Caki2 (cell line): ENCODE measurements at places on chromosomes 3 and 15. TPM values are rescaled to one million over a fixed set of nuclear protein-coding genes. Genes with fewer than 3 reads are reported as not detected.

FGF12 gene
- 1.5 and 2.6 TPM in 2 replicates for total RNA-seq

ZNF35 gene
- 5.7 and 7.5 TPM in 2 replicates for total RNA-seq

SLC28A1 gene
- not detected in 2 replicates for total RNA-seq

MKRN3 gene
- not detected in 2 replicates for total RNA-seq

CD96 gene
- total RNA-seq = 0.14 TPM in 1 of 2 replicates, not detected in the other

ZNF639 gene
- total RNA-seq = 106 and 111 TPM in 2 replicates

SPRED1 gene
- 8.5 and 11.2 TPM in 2 replicates for total RNA-seq
